Peyer's patch (tissue), 4 donors: ENCODE measurements at places on chromosomes 12 and 14. TPM values are rescaled to one million over a fixed set of nuclear protein-coding genes. Genes with fewer than 3 reads are reported as not detected.

- no peak for DNase-seq
These were observed 4.8 kb downstream of the DDIT3 start for GRCh38 chr12:57515408-57515933.

GRCh38 chr12:97960225-97960624 is 497.6 kb downstream of the RMST start:
- DNase-seq = no peak

Gene FGF23
- not detected for total RNA-seq

DNA sequence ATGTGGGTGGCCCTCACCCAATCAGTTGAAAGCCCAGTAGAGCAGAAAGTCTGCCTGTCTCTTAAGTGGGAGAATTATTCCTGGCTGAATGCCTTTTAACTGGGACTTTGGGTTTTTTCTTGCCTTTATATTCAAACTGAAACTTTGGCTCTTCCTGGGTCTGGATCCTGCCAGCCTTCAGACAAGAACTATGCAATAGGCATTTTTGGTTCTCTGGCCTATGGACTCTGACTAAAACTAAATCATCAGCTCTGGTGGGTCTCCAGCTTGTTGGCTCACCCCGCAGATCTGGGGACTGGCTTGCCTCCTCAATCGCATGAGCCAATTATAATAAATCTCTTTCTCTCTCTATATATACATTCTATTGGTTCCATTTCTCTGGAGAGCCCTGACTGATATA is 173.0 kb upstream of the IGF1 start:
- DNase-seq = no peak

Gene EPYC
- not detected for total RNA-seq

Gene SSTR1
- total RNA-seq = 2.5 TPM

Gene TAS2R10
- not detected for total RNA-seq

DNA sequence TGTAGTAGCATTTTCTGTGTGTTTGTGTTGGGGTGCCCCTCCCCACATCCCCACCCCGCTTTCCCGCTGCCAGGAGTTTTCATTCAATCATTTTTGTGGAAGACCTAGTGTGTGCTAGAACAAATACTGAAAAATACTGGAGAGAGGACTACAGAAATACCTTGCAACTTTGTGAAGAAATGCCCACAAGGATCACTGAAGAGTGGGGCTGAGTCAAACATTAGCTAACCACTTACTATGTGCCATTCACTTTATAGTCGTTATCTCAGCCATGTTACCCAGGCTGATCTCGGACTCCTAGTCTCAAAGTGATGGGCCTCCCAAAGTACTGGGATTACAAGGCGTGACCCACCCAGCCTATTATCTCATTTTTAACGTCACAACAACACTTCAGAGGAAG is 559 bp upstream of the LMBR1L start:
- DNase-seq = no peak

GRCh38 chr12:111157486-111157885 is 211.4 kb downstream of the PHETA1 start:
- no peak for DNase-seq

Gene DDN
- total RNA-seq = not detected

DNA sequence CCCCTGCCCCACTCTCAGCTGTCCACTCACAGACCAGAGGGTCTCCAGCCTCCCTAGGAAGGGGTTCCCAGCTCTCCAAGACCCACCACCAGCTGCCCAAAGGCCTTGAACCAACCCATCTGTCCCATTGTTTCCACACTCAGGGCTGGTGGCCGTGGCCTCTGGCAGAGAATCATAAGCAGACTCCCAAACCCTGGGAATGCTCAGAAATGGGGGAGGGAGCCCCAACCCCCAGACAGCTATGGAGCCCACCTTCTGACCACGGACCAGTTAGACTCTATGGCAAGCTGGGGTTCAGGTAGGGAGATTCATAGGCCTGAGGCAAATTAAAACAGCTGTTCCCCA is 280.0 kb downstream of the DPF3 start:
- no peak for DNase-seq

Gene FGD6
- total RNA-seq = 22.3 TPM

Gene ZBTB1
- 32.6 TPM for total RNA-seq

- no peak for DNase-seq
These were observed 8.5 kb upstream of the VASH1 start for GRCh38 chr14:76752744-76753143.

Gene PNMA1
- total RNA-seq = 8.8 TPM

Gene KERA
- total RNA-seq = not detected

Gene EIF2B1
- total RNA-seq = 89.1 TPM

Gene DEPDC4
- 2.0 TPM for total RNA-seq

DNA sequence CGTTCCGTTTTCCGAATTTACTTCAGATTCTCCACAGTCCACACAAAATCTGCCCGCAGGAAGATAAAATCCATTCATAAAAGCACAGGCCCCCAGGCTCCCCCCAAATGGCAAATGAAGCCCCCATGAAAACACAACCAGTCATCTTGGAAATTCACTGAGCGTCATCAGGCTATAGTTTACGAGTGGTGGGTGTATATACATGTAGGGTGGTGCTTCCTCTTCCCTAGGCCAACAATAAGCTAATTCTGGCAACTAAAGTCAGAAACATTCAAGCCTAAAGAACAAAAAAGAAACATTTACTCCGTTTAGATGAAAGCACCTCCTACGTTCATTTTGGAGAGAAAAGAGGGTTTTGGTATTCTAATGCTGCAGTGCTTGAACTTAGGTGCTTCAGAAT is 5.8 kb downstream of the GPR68 start:
- no peak for DNase-seq

Gene LMNTD1
- not detected for total RNA-seq

Gene DYNLL1
- total RNA-seq = 185 TPM

Gene KLRB1
- total RNA-seq = 3.9 TPM

- no peak for DNase-seq
These were observed 3.1 kb upstream of the IGFBP6 start for GRCh38 chr12:53094394-53094787.

DNA sequence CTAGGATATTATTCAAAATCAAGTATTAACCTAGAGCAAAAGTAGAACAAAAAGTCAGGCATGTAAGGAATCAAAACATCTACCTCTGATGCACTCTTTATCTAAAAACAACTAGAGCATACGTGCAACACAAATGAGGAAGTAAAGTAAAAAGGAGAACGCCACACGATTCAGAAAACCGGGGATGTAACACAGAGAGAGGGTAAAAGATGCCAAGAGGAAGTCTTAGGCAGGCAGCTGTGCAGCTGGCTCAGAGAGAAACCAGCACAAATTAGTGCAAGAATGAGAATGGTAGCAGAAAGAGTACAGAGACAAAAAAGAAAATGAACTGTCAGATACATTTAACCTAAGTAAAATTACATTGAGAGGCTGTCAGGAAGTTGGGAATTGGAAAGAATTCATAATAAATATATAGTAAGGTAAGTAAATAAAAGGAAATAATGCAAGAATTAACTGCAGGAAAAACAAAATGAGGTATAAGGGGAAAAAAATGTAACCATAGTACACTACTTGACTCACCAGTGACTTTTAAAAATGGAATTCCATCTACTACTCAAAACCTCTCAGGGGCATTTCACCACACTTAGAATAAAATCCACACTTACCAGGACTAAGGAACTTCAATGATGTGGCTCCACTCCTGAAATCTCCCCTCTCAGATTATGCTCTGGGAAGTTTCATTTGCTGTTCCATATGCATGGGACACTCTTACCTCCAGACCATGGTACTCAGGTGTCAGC is 17.1 kb downstream of the BCAT1 start:
- no peak for DNase-seq

Gene PTPN6
- total RNA-seq = 41.6 TPM

Gene KCNA5
- total RNA-seq = not detected

- DNase-seq = no peak
These were observed 45.5 kb downstream of the ZFP36L1 start for GRCh38 chr14:68747393-68747792.

GRCh38 chr12:39490500-39491282 is 47.8 kb upstream of the KIF21A start:
- DNase-seq = no peak

DNA sequence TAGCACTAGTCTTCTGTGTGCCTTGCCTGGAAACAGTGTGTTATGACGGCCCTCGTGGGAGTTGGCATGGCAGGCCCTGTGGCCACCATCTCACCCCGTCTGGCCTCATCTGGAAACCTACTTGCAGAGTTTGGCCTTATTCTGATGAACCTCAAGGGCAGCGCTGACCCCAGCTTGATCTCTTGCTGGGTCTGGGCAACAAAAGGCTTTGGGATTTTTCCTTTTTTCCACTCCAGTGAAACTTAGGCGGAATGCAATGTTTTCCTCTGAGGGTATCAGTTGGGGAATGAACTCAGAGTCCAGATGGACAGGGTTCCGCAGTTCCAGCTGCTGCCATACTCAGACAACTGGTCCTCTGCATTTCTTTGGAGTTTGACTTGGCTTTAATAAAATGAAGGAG is 15.9 kb downstream of the CACNA1C start:
- no peak for DNase-seq

Gene SYNDIG1L
- 0.27 TPM for total RNA-seq

DNA sequence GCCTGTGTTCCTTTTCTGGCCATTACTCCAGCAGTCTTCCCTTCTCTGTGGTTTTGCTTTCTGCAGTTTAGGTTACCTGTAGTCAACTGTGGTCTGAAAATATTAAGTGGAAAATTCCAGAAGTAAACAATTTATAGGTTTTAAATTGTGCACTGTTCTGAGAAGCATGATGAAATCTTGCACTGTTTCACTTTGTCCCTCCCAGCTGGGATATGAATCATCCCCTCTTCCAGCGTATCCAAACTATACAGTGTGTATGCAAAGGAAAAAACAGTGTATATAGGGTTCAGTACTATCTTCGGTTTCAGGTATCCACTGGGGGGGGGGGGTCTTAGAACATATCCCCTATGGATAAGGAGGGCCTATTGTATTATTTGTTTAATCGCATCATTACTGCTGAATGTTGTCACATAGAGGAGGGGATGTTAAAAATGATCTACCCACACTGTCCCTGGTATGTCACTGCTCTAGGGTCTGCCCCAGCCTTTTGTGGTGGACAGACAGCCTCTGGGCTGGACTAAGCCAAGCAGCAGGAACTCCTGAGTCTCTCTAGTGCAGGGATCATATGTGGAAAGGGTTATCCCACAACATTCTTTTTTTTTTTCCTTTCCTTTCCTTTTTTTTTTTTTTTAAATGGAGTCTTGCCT is 109.1 kb upstream of the MAX start:
- DNase-seq = no peak

GRCh38 chr12:78210894-78211302 is 380.2 kb downstream of the NAV3 start:
- DNase-seq = no peak

DNA sequence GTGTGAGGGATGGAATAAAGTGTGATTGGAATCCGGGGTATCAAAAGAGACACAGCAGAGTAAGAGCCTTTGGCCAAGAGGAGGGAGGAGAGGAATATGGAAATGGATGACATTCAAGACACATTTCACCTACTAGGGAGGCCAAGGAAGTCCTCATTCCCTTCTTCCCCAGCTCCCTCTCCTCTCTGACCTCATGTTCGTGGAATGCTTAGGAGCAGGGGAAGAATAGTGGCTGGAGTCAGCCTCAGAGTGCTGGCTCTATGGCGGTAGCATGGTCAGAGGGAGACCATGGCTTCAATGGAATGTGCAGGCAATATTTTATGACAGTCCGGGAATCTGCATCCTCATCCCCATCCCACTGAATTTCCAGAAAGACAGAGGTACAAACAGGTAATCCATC is 196.6 kb downstream of the EGLN3 start:
- no peak for DNase-seq

GRCh38 chr12:31017535-31017934 is 56.1 kb upstream of the DDX11 start:
- DNase-seq = no peak

DNA sequence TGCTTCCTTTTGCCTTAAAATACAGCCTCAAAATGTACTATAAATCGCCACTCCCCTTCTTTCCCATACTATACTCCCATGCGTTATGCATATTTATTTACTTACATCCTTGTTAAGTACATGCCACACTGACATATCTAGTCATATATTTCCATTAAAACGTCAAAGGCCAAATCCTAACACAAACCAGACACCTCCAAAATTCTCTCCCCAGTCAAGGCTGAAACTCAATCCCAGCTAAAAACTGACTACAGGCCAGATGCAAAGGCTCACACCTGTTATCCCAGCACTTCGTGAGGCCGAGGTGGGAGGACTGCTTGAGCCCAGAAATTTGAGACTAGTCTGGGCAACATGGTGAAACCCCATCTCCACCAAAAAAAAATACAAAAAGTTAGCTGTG is 5.7 kb upstream of the CAND1 start:
- DNase-seq = no peak

GRCh38 chr14:62253911-62254310 is 491.7 kb downstream of the SNAPC1 start:
- DNase-seq = no peak

GRCh38 chr12:106115440-106115839 is 23.3 kb downstream of the NUAK1 start:
- no peak for DNase-seq

Gene ASIC1
- 0.70 TPM for total RNA-seq

DNA sequence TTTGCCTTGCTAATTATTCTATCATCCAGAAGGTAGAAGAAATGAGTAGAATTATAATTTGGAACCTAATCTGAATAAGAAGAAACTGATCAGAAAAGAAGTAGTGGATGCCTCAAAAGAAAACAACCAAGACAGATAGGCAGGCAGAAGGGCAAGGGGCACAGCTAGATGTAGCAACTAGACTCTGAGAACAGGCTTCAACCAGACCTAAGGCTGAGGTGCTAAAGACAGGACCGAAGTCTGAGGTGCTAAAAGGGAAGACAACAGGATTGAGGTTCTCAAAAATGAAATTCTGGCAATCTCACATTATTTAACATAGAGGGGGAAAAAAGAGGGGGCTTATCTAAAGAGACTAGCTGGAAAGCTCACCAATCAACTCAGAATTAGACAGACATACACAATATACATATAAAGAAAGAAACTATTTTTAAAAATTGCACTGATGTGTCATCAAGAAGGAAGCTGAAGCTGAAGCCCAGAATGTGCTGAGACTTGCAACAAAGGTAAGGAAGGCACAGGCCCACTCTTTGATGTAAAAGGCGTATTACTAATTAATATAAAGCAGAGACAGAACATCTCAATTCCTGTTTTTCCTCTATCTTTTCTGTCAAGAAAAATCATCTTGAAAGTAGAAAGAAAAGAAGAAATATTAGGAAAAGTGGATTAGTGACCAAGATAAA is 43.8 kb upstream of the CSRNP2 start:
- DNase-seq = no peak

- DNase-seq = no peak
These were observed 105.8 kb downstream of the SPTSSA start for GRCh38 chr14:34356264-34356654.

Gene TTC9
- total RNA-seq = 0.35 TPM

Gene MSI1
- total RNA-seq = 2.9 TPM

Gene PDZRN4
- 6.0 TPM for total RNA-seq

Gene ACTR6
- total RNA-seq = 4.2 TPM

Gene HCFC2
- 17.6 TPM for total RNA-seq

Gene ASPG
- total RNA-seq = not detected

Gene PITPNM2
- 37.0 TPM for total RNA-seq

DNA sequence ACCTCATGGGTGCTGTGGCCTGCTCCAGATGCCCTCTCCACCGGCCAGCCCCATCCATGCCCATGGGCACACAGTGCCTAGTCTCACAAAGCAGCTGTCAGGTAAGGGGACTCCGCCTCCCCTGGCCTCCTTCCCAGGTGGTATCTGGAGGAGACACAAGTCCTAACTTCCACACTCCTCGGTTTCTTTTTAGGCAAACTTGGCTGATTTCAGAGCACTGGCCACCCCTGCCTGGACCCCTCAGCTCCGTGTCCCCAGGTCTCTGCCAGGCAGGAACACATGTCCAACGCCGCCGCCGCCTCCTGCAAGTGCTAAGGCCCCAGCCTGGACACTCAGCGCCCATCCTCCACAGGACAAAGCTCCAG is 324.1 kb upstream of the DIO3 start:
- DNase-seq = no peak

- DNase-seq = no peak
These were observed 269.8 kb downstream of the ATP23 start for GRCh38 chr12:58211211-58211610.

Gene DBX2
- not detected for total RNA-seq
